CD14-positive monocyte (primary cell): ENCODE measurements at places on chromosomes 6 and 20.

DNA sequence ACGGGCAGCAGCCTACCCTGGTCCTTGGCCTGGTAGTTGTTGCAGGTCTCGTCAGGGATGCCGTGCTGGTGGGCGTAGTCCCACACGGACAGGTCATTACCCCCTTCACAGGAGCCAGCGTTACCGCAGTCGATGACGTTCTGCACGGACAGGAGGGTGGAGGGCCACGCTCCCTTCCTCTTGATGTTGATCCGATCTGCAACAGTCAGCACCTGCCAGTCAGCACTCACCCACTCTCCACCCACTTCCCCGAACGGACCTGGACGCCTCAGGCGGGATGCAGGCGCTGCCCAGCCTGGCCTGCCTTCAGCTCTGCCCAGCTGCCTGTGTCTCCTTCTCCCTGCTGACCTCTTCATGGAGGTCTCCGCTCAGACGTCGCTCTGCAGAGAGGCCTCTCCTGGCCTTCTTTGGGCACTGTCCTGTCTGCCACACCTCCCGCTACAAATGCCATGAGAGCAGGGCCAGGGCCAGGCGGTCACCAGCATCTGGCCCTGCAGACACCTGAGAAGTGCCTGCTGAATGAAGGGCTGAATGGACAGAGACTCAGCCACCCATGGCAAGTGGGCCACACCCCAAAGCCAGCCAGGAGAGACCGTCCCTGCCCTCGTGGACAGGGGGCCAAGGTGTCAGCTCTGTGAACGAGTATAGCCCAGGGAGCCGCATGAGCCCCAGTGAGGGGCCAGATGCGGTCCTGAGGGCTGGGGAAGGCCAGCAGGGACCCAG, 5.4 kb downstream of the CTSZ start:
- no peak for DNase-seq

DNA sequence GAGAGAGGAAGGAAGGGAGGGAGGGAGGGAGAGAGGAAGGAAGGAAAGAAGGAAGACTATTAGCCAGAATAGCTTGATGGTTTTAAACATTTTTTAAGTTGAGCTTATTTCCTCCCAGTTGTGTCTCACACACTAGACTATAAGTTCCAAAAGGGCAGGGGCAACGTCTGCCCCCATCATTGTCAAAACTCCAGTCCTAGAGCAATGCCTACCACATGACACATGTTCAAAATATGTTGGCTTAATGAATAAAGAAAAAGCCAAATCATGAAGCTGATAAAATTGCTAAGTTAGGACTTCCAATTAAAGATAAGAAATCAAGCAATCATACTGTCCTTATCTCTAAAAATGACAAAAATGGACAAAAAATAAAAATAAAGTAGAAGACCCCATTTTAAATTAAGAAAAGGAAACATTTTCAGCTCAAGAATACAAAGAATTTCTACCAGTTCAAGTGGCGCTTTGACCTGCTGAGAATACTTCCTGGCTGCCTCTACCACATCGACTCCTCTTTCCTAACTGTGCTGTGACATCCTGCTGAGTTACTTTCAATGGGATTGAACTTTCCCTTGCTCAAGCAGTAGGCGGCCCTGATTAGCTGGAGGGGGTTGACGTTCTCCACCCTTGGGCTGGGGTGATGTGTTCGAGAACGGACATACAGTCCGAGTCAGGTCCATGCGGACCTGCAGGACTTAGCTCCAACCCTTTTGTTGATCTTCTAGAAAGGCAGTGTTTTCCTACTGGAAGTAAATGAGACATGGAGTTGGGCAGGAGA, 283.9 kb upstream of the FOXQ1 start:
- DNase-seq = no peak

GRCh38 chr20:37042986-37043972, 52.5 kb downstream of the RBL1 start:
- peak; percentile 27 for DNase-seq

- no peak for DNase-seq
These were observed 45.3 kb upstream of the FAM50B start for GRCh38 chr6:3803627-3804468.

- DNase-seq = peak; percentile 10
These were observed 18.7 kb downstream of the UQCC2 start for GRCh38 chr6:33692760-33693158.

DNA sequence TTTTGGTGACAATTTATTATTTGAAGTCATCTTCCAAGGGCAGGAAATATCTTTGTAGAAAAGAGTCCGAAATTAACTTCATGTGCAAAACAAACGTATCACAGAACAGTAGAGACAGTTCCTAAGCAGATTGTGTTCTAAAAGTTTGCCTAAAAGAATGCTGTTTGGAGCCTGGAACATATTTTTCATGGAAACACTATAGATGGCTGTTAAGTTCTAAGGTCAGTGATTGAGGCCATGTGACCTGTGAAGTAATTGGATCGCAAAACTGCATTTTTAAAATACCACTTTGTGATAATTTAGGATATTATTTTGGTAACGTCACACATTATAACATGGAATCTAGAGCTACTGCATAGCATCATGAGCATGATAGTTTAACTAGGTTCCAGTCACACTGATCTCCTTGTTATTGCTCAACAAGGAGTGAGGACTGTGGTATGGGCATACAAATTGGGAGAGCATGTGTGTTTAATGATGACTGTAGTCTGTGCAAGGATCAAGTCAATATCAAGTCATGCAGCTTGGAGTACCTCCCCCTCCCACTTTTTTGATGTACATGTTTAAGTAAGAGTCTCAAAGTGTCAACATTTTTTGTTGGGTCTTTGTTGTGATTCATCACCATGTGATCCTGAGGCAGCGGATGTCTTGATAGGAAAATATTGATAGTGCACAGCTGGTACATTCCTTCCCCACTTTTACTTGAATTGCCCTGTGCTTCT, 609.3 kb upstream of the CITED2 start:
- DNase-seq = no peak

- no peak for DNase-seq
These were observed 3.1 kb upstream of the ATXN1 start for GRCh38 chr6:16764188-16764950.

DNA sequence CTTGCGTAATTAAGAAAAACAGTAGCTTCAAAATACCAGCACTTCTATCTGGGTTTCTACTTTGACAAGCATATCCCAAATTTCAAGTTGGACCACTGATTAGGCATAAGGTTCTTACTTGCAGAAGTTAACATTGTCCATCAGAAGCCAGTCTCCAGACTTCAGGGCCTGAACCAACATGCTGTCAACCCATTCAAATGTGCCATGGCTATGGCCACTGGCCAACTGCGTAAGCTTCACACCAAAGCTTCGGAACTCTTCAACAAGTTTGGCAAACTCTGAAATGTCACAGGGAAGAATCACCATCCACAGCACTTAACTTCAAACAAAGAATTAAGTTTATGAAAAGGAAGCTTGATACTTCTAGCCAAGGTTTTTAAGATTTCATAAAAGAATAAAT, 78.0 kb upstream of the LYRM2 start:
- no peak for DNase-seq

DNA sequence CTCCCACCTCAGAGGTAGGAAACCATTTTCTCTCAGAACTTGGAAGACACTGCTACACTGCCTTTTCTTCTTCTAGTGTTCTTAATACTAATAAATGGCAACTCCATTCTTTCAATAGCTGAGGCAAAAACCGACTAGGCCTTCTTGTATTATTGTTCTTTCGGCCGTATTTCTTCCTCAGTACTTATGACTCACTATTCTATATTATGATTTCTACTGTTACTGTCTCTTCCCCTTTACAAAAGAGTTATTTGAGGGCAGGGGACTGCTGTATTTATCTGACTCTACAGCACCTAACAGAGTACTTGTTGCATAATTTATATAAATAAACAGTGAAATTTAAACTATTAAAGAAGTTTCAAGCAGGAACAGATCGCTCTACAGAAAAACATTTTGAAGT, 3.1 kb downstream of the DNAAF9 start:
- peak; percentile 9 for DNase-seq

DNA sequence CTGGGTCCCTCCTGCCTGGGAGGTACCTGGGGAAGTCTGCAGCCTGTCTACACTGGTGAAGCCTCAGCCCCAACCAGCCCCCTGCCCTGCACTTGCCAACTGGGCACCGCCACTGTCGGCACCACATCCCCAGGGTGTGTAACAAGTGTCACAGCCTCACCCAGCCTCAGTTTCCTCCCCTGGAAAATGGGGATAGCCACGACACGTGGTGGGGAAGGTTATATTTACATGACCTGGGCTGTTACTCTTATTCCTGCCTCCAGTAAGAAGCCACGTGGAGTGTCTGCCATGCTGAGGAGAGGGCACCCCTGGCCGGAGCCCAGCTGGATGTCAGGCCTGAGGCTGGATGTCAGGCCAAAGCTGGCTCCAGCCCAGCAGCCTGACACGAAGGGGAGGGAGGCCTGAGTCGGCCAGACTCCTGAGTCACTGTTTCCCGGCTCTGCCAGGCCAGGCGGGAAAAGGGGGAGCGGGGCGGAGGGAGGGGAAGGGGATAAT, 44.9 kb downstream of the SNAI1 start:
- no peak for DNase-seq

DNA sequence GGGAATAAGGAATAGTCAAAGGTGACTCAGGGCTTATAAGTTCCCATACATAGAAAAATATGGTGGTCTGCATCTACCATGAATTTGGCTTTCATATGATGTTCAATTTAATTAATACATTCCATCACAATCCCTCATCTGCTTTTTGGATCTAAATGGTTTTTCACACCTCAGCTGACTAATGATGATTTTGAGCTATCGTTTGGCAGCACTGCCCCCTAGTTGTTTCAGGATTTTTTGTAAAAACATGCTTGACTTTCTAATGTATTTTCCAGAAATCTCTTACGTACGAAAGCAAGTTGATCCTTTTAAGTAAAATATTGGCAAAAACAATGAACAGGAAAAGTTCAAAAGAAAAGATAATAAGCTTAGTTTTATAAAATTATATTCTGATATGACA, 408.6 kb upstream of the ADGRB3 start:
- no peak for DNase-seq

DNA sequence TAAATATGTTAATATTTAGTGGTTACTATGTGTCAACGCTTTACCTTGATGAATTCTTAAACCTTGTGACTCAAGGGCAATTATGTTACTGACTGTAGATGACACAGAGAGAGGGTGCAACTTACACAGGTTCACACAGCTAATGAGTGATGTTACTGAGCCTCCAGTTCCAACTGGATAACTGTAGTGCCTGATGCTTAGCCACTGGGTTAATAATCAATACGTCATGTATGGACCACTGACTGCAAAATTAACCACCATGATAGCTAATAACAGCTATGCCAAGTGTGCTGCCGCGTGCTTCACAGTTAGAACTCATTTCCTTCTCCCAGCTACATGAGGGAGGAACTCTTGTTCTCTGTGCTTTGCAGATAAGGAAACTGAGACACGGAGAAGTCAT, 45.4 kb downstream of the SIRPA start:
- DNase-seq = peak; percentile 12

DNA sequence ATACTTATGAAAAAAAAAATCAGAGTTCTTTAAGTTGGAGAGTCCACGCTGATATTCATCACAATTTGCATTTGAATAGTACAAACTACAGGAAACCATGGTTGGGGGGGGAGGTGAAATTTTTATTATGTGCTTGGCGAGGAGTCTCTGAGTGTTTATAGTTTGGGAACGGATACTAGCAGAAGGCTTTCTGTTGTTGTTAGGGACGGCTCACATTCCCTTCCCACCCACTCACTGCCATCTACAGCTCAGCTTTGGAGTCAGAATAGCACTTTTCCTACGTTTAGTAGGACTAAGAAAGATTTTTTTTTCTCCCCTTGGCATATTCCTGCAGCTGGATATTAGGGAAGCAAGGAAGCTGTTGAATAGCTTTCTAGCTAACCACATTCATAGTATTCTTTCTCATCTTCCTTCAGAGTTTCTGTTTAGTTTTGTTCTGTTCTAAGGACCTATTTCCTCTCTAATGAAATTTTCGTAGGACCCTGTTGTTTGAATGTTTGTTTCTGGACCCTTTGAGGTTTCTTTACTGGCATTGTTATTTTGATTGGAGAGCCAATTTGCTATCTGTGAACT, 235.1 kb upstream of the ZNF217 start:
- no peak for DNase-seq
